Esophagus muscularis mucosa (tissue), 4 donors: ENCODE measurements at places on chromosomes 6 and 20. TPM values are rescaled to one million over a fixed set of nuclear protein-coding genes. Genes with fewer than 3 reads are reported as not detected.

DNA sequence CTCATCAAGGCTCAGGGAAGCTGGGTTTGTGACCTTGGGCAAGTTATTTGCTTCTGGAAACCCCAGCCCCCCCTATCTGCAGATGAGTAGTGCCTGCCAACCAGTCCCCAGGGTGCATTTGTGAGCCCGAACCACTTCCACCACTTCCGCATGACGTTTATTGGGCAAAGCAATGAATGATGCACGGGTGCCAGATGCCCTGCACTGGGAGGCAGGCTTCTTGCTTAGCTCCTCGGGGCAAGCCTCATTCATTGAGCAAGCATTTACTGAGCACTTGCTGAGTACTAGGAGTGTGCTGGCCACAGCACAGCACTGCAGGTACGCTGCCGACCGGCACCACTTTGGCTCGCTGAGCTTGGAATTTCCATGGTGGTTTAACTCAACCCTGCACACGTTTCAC, 60.2 kb downstream of the GNAS-AS1 start:
- DNase-seq, result no peak
- H3K27ac ChIP-seq, result no peak overlapping the region
- H3K4me3 ChIP-seq, result no peak overlapping the region
- H3K27me3 ChIP-seq, result no peaks in the 10 kb centered on the region
- no peaks in the 10 kb centered on the region for H3K36me3 ChIP-seq

GRCh38 chr6:130020073-130020906, 1.9 kb downstream of the L3MBTL3 start:
- H3K4me1 ChIP-seq, result peaks cover 5% of the 10 kb centered on the region
- no peaks in the 10 kb centered on the region for H3K27me3 ChIP-seq
- no peak for DNase-seq

DNA sequence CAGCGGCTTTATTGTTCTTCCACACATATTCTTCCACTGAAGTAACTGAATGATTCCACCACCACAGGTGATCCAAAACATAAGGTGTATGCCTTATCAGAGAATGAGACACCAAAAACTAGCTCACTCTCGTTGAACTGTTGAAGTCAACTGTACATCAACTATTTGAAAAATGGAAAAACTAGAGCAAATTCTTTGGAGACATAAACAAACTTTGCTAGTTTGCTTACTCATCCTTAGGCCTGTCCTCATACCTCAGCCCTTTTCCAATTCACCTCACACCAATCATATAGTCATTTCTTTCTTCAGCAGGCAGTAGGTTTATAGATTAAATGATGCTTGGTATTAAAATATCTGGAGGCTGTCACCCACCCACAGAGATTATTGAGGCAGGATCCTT, 77.1 kb upstream of the RNF217 start:
- no peaks in the 10 kb centered on the region for H3K36me3 ChIP-seq
- no peaks in the 10 kb centered on the region for H3K27me3 ChIP-seq
- H3K4me1 ChIP-seq, result peaks cover 15% of the 10 kb centered on the region
- H3K4me3 ChIP-seq, result no peak overlapping the region
- no peak overlapping the region for H3K27ac ChIP-seq

- DNase-seq, result no peak
- no peaks in the 10 kb centered on the region for H3K27me3 ChIP-seq
- H3K4me1 ChIP-seq, result no peaks in the 10 kb centered on the region
- H3K27ac ChIP-seq, result no peak overlapping the region
Measured at GRCh38 chr6:117637770-117638169, 35.5 kb upstream of the GOPC start.

GRCh38 chr20:20009784-20010253, 7.3 kb upstream of the NAA20 start:
- H3K4me3 ChIP-seq, result no peak overlapping the region
- H3K4me1 ChIP-seq, result peaks cover 15% of the 10 kb centered on the region
- no peaks in the 10 kb centered on the region for H3K36me3 ChIP-seq
- peak overlapping the region; percentile 11 for H3K27ac ChIP-seq
- DNase-seq, result no peak

GRCh38 chr20:59006864-59007664, at the start of gene CTSZ:
CTSZ (minus strand) TSS chr20:59007254; CDS start chr20:59007128, 126 bp downstream.
- H3K4me3 ChIP-seq, result peak within 1 kb of the TSS; percentile 83
- no peaks in the 10 kb centered on the region for H3K27me3 ChIP-seq
- H3K27ac ChIP-seq, result peak within 1 kb of the TSS; percentile 88
- no peaks in the 10 kb centered on the region for H3K36me3 ChIP-seq
- peaks cover 77% of the 10 kb centered on the region for H3K4me1 ChIP-seq

DNA sequence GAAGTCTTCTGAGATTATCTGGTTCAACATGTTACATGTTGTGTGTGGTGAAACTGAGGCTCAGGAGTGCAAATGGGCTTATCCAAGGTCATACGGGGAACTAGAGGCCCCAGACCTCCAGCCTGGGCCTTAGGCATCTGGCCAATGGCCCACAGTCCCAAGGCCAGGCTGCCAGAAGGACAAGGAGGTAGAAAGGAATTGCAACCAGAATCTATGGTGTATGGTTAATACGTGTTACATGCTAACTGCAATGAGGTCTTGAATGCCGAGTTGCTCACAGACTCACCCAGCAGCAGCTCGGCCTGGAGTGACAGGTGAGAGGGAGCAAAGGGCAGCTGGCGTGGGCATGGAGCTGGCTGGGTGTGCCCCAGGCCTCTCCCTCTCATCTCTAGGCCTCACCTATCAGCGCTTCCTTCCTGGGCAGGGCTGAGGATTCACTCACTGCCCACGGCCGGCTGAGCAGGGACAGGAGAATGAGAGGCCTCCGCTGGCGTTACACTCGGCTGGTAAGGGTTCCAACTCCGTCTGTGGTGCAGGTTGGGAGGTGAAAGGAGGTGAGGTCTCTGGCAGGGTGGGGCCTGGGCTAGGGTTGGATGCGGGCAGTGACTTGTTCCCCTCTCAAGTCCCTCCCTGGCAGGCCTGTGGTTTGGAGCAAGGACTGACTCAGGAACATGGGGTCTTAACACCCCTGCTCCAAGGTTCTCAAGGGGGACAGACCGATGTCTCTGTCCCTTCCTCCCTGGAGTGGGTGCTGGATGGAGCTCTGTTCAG, at the start of gene TLDC2:
Gene TLDC2, plus strand, starts transcription at position 437 of the 771 bp plus-strand sequence. Its CDS starts 37 bp downstream, at position 474.
- no peak for DNase-seq
- no peaks in the 10 kb centered on the region for H3K36me3 ChIP-seq
- no peaks in the 10 kb centered on the region for H3K27me3 ChIP-seq
- H3K4me1 ChIP-seq, result no peaks in the 10 kb centered on the region
- no peak within 1 kb of the TSS for H3K4me3 ChIP-seq

- H3K36me3 ChIP-seq, result no peaks in the 10 kb centered on the region
- peak overlapping the region; percentile 45 for H3K4me3 ChIP-seq
- peaks cover 34% of the 10 kb centered on the region for H3K27me3 ChIP-seq
Measured at GRCh38 chr20:2751347-2751877, 49.0 kb downstream of the CPXM1 start.

Gene LY6G6C
- total RNA-seq, result not detected

- H3K36me3 ChIP-seq, result peaks cover 5% of the 10 kb centered on the region
- no peaks in the 10 kb centered on the region for H3K4me1 ChIP-seq
- DNase-seq, result no peak
- H3K4me3 ChIP-seq, result no peak overlapping the region
- no peak overlapping the region for H3K27ac ChIP-seq
Measured at GRCh38 chr20:25637247-25637646, 13.4 kb upstream of the NANP start.

Gene RPL7L1
- 71.8 TPM for total RNA-seq

Gene NR2E1
- total RNA-seq, result not detected

Gene GLP1R
- total RNA-seq, result not detected

- no peaks in the 10 kb centered on the region for H3K36me3 ChIP-seq
- DNase-seq, result peak; percentile 89
- H3K27me3 ChIP-seq, result no peaks in the 10 kb centered on the region
- H3K4me3 ChIP-seq, result no peak overlapping the region
Measured at GRCh38 chr6:107735906-107736635, 88.0 kb downstream of the SCML4 start.

- H3K4me3 ChIP-seq, result no peak overlapping the region
- no peak for DNase-seq
- no peaks in the 10 kb centered on the region for H3K36me3 ChIP-seq
- H3K27ac ChIP-seq, result no peak overlapping the region
- no peaks in the 10 kb centered on the region for H3K27me3 ChIP-seq
- no peaks in the 10 kb centered on the region for H3K4me1 ChIP-seq
Measured at GRCh38 chr6:169988769-169989550, 237.5 kb downstream of the ERMARD start.

GRCh38 chr6:5763407-5763806, 243.3 kb downstream of the NRN1 start:
- no peaks in the 10 kb centered on the region for H3K27me3 ChIP-seq
- DNase-seq, result no peak
- H3K27ac ChIP-seq, result peak overlapping the region; percentile 67
- no peaks in the 10 kb centered on the region for H3K36me3 ChIP-seq
- peaks cover 53% of the 10 kb centered on the region for H3K4me1 ChIP-seq

GRCh38 chr6:54655162-54655561, 191.4 kb upstream of the FAM83B start:
- no peaks in the 10 kb centered on the region for H3K27me3 ChIP-seq
- H3K4me1 ChIP-seq, result no peaks in the 10 kb centered on the region
- no peaks in the 10 kb centered on the region for H3K36me3 ChIP-seq
- no peak for DNase-seq
- no peak overlapping the region for H3K4me3 ChIP-seq

- H3K4me1 ChIP-seq, result no peaks in the 10 kb centered on the region
- H3K4me3 ChIP-seq, result no peak overlapping the region
- no peaks in the 10 kb centered on the region for H3K27me3 ChIP-seq
- no peaks in the 10 kb centered on the region for H3K36me3 ChIP-seq
- no peak overlapping the region for H3K27ac ChIP-seq
Measured at GRCh38 chr6:113755449-113756289, 101.5 kb upstream of the MARCKS start.

Gene COL19A1
- 2.3 TPM for total RNA-seq

GRCh38 chr6:20092071-20092566, 120.2 kb downstream of the MBOAT1 start:
- no peak overlapping the region for H3K4me3 ChIP-seq
- DNase-seq, result no peak
- no peaks in the 10 kb centered on the region for H3K27me3 ChIP-seq
- peaks cover 5% of the 10 kb centered on the region for H3K4me1 ChIP-seq

DNA sequence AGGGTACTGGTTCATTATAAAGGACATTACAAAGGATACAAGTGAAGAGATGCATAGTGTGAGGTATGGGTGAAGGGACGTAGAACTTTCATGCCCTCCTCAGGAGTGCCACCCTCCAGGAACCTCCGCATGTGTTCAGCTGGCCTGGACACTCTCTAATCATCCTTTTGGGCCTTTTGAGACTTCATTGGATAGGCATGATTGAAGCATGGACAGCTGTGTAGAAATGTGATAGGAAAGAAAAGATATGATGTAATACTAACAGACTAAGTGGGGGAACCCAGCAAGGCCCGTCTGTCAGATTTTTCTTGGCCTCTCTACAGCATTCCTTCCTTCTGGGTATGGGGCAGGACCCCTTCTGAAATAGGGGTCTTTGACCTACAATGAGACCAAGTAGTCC, 31.1 kb downstream of the DOP1A start:
- no peak overlapping the region for H3K4me3 ChIP-seq
- H3K27me3 ChIP-seq, result no peaks in the 10 kb centered on the region
- H3K27ac ChIP-seq, result no peak overlapping the region
- DNase-seq, result no peak
- H3K36me3 ChIP-seq, result no peaks in the 10 kb centered on the region

DNA sequence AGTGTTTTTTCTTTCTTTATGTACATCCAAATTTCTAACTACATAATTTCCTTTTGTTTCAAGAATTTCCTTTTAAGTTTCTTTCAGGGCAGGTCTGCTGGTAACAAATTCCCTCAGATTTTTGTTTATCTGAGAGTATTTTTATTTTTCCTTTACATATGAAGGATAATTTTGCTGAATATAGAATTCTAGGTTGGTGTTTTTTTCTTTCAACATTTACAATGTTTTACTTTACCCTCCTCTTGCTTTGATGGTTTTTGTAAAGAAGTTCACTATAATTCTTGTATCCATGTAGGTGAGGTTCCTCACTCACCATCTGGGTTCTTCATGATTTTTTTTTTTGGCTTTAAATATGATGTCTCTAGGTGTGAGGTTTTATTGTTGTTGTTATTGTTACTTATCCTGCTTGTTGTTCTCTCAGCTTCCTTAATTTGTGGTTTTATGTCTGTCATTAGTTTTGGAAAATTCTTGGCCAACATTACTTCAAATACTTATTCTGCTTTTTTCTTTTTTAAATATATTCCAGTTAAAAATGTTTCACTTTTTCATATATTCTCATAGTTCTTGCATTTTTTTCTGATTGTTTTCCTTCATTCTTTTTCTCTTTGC, 580.1 kb upstream of the CITED2 start:
- DNase-seq, result no peak
- H3K27ac ChIP-seq, result no peak overlapping the region
- H3K4me3 ChIP-seq, result no peak overlapping the region
- H3K4me1 ChIP-seq, result no peaks in the 10 kb centered on the region
- no peaks in the 10 kb centered on the region for H3K27me3 ChIP-seq

GRCh38 chr6:129345890-129346289, 364.1 kb downstream of the ARHGAP18 start:
- H3K4me1 ChIP-seq, result peaks cover 10% of the 10 kb centered on the region
- H3K27me3 ChIP-seq, result no peaks in the 10 kb centered on the region
- H3K36me3 ChIP-seq, result no peaks in the 10 kb centered on the region
- no peak overlapping the region for H3K27ac ChIP-seq
- H3K4me3 ChIP-seq, result no peak overlapping the region
